ENCODE measurements at places on chromosomes 2 and 18.

DNA sequence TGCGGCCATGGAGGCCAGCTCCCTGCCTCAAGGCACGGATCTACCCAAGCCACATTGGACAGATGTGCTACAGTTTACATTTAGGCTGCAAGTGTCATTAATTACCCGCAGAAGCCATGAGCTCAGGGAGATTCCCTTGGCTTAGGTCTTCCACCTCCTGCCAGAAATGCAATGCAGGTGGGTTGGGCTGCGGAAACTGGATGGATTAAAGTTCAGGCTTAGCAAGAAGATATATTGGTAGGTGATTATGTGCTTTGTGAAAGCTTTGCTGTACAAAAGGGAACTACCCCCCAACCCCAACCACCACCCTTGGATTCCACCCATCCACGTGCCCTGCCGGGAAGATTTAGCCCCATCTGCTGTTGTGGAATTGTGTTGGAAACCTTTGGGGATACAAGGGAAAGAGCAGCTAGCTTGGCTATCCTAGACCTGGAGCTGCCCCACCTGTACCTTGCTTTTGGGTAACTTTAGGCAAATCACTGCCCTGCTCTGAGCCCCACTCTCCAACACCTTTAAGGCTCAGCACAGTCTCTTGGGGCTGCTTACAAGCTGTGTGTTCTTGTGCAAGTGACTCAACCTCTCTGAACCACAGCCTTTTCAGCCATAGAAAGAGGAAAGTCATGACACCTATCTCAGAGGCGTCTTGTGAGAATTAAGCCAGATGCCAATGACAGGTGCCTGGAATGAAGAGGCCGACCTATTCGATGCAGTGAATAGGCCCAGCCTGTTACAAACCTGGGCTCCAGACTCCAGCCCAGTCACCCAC is 141.6 kb upstream of the GLI2 start:
- no peak for DNase-seq

DNA sequence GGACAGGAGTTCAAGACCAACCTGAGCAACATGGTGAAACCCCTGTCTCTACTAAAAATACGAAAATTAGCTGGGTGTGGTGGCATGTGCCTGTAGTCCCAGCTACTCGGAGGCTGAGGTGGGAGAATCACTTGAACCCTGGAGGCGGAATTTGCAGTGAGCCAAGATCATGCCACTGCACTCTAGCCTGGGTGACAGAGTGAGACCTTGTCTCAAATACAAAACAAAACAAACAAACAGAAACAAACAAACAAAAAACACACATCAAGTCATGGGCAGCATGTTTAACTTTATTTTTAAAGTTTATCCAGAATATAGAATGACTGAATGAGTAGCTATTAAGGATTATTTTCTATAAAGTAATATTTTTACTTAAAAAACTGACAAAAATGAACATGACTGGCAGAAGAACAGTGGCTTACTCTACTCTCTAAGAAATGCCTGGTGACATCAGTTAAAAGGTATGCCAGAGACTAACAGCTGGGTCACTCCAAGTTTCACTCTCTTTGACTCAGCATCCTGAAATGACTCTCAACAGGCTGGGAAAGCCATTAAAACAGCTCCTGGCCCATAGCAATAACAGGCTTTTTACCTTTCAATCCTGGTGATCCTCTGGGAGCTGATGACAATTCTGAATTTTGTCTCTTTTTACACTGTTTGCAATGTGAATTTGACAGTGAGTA is 281.6 kb upstream of the STON1 start:
- DNase-seq: peak; percentile 88

GRCh38 chr2:237978058-237978712 is 11.4 kb downstream of the UBE2F start:
- DNase-seq: no peak

GRCh38 chr2:223560749-223561435 is 41.3 kb downstream of the SCG2 start:
- no peak for DNase-seq

DNA sequence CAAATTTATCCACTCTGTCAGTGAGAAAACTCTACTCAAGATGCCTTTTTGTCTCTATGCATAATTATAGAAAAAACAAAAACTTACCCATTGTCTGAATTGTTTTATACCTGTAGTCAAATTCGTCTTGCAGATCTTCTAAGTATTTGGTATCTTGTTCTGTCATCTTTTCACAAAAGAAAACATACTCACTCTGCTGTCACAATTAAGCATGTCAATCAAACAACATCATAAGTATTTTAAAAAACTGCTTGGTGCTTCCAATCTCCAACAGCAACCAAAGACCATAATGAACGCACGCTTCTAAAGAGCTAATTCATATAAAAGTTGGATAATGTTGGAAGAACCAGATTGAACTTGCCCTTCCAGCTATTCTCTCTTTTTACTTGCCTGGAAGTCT is 55.6 kb upstream of the STAT1 start:
- DNase-seq: no peak

GRCh38 chr18:6677086-6677485 is 52.4 kb upstream of the ARHGAP28 start:
- no peak for DNase-seq

DNA sequence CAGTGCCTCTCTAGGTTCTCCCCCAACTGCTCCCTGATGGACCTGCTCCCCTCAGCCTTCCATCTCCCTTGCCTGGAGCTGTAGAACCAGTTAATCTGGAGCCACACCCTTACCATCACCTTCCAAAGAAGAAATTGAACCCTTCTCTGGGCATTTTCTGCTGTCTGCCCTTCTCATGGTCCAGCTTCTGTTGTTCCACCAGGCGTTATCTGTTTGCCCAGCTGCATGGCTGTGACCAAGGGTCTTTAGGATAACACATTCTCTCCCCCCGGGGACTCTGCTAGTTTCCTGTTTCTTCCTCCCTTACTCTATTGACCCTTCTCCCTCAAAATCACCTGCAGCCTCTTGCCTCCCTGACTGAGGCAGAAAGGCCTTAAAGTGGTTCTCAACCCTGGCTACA is 3.2 kb upstream of the ANKRD53 start:
- no peak for DNase-seq

- DNase-seq: peak; percentile 52
Measured at GRCh38 chr2:231297108-231297908, 98.2 kb upstream of the B3GNT7 start.
